Lung microvascular endothelial cell (primary cell): ENCODE measurements at places on chromosomes 16 and 17. TPM values are rescaled to one million over a fixed set of nuclear protein-coding genes. Genes with fewer than 3 reads are reported as not detected.

- DNase-seq: no peak
These were observed 159.1 kb downstream of the WWOX start for GRCh38 chr16:78258375-78259065.

GRCh38 chr17:27458524-27458908, 2.3 kb downstream of the KSR1 start:
- DNase-seq: no peak

GRCh38 chr17:7260651-7261378, 1.5 kb downstream of the CLDN7 start:
- no peak for DNase-seq

GRCh38 chr17:55417411-55418268, 4.0 kb downstream of the MMD start:
- no peak for DNase-seq

DNA sequence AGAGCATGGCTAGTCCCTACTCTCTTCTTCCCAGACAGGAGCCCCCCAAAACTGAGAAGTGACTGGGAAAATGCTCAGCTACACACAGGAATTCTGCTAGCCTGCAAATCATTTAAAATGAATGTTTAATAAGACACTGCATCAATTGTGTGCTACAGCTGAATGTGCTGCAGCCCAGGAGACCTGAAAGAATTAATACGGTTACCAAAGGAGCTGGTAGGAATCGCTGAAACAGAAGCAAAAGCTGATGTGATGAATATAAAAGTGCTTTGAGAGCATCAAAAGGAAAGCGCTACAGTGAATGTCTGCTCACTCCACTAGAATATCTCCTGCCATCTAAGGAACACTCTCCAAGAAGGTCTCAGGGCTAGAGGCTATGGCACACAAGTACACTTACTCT, 3.7 kb downstream of the GRIN2A start:
- no peak for DNase-seq

GRCh38 chr17:6107791-6108190, 37.6 kb downstream of the WSCD1 start:
- DNase-seq: no peak

TP53TG3 gene
- total RNA-seq: not detected in 2 replicates
